ENCODE measurements at places on chromosomes 2 and 18. TPM values are rescaled to one million over a fixed set of nuclear protein-coding genes. Genes with fewer than 3 reads are reported as not detected.

DNA sequence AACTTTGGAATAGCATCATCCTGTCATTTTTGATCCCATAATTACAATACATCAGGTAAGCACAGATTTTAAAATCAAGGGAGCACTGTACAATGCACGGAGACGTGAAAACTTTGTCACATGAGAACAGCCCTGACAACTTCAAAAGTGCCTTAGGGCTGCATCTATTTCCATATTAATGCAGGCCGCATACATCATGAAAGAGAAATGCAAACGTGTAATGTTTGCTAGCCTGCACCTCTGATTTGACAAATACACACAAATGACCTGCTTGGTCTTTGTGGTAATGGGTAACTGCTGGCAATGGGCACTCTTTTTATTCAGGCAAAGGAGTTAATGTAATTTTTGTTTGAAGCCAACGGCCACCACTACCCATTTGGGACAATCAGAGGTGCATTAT lies 202.0 kb upstream of the EPHA4 start:
- no peak for DNase-seq

DNA sequence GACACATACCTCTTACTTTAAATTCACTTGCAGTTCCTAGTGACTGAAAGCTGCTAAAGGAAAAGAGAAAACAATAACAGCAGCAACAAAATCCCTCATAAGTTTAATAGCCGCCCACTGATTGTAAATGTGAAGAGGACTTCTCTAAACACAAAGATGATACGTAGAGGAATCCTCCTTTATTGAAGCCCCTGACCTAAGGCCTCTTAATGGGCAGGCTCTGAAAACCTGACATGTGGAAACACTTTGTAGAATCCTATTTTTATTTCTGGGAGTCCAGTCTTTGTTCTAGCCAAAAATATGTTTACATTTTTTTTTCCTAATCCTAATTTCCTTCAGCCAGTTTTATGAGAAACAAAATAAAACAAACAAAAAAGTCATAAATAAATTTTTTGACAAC lies 1277.7 kb upstream of the CELF4 start:
- no peak for DNase-seq

PIGN gene
- total RNA-seq: 22.4 TPM

CHRNA1 gene
- total RNA-seq: 541 TPM

Data from LHCN-M2 (cell line).